ENCODE measurements at places on chromosomes 1 and 21.

GRCh38 chr1:208248991-208249696, 5.0 kb upstream of the PLXNA2 start:
- peaks cover 31% of the 10 kb centered on the region for H3K4me1 ChIP-seq
- no peaks in the 10 kb centered on the region for H3K27me3 ChIP-seq
- H3K27ac ChIP-seq, result peak overlapping the region; percentile 46
- no peak for DNase-seq
- H3K4me3 ChIP-seq, result no peak overlapping the region

DNA sequence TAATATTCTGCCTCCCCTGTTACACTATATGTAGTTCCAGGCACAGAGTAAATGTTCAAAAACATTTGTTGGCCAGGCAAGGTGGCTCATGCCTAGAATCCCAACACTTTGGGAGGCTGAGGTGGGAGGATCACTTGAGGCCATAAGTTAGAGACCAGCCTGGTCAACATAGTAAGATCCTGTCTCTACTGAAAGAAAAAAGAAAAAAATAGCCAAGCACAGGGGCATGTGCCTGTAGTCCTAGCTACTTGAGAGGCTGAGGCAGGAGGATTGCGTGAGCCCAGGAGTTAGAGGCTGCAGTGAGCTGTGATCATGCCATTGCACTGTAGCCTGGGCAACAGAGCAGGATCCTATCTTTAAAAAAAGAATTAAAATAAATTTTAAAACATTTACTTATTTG, 57.6 kb upstream of the SIM2 start:
- no peak overlapping the region for H3K4me3 ChIP-seq
- peaks cover 31% of the 10 kb centered on the region for H3K27me3 ChIP-seq
- DNase-seq, result no peak
- no peaks in the 10 kb centered on the region for H3K36me3 ChIP-seq
- no peaks in the 10 kb centered on the region for H3K4me1 ChIP-seq

GRCh38 chr1:178061620-178062019, 32.3 kb upstream of the RASAL2 start:
- H3K4me3 ChIP-seq, result no peak overlapping the region
- peak overlapping the region; percentile 73 for H3K27ac ChIP-seq
- DNase-seq, result no peak
- H3K27me3 ChIP-seq, result no peaks in the 10 kb centered on the region
- H3K4me1 ChIP-seq, result peaks cover 35% of the 10 kb centered on the region
- no peaks in the 10 kb centered on the region for H3K36me3 ChIP-seq

- no peak overlapping the region for H3K4me3 ChIP-seq
- H3K4me1 ChIP-seq, result no peaks in the 10 kb centered on the region
- no peaks in the 10 kb centered on the region for H3K36me3 ChIP-seq
- H3K27me3 ChIP-seq, result no peaks in the 10 kb centered on the region
- DNase-seq, result no peak
These were observed 83.1 kb downstream of the WDR3 start for GRCh38 chr1:118012515-118013124.

DNA sequence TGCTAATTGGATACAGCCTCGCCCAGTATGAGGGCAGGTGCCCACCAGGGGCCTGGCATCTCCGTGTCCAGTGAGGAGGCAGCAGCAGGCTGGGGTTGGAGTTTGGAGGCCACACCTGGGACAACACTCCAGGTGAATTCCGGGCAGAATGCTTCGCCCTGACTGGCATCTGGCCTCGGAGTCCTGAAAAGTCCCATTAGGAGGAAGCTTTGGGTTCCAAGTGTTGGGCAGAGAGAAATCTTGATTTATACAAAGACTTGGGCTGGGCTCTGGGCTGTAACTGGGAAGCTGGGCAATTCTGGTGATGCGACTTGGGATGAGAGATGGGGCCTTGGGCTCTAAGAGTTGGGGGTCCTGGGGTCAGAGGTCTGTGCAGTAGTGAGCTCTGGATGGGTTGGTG, 48.1 kb upstream of the CSF3R start:
- DNase-seq, result no peak
- H3K27ac ChIP-seq, result no peak overlapping the region
- H3K4me3 ChIP-seq, result no peak overlapping the region
- H3K27me3 ChIP-seq, result peaks cover 30% of the 10 kb centered on the region
- no peaks in the 10 kb centered on the region for H3K36me3 ChIP-seq
- no peaks in the 10 kb centered on the region for H3K4me1 ChIP-seq

- H3K4me3 ChIP-seq, result peak overlapping the region; percentile 20
- no peaks in the 10 kb centered on the region for H3K36me3 ChIP-seq
- H3K4me1 ChIP-seq, result peaks cover 59% of the 10 kb centered on the region
- DNase-seq, result peak; percentile 57
These were observed 36.0 kb upstream of the POFUT2 start for GRCh38 chr21:45323487-45324311.

GRCh38 chr1:202578001-202578504, 132.2 kb downstream of the SYT2 start:
- DNase-seq, result no peak
- H3K4me1 ChIP-seq, result peaks cover 74% of the 10 kb centered on the region
- no peaks in the 10 kb centered on the region for H3K27me3 ChIP-seq
- peaks cover 47% of the 10 kb centered on the region for H3K36me3 ChIP-seq
- no peak overlapping the region for H3K4me3 ChIP-seq

GRCh38 chr1:169348383-169349036, 19.1 kb downstream of the NME7 start:
- no peaks in the 10 kb centered on the region for H3K36me3 ChIP-seq
- H3K27ac ChIP-seq, result no peak overlapping the region
- no peak for DNase-seq
- no peaks in the 10 kb centered on the region for H3K27me3 ChIP-seq
- no peak overlapping the region for H3K4me3 ChIP-seq

DNA sequence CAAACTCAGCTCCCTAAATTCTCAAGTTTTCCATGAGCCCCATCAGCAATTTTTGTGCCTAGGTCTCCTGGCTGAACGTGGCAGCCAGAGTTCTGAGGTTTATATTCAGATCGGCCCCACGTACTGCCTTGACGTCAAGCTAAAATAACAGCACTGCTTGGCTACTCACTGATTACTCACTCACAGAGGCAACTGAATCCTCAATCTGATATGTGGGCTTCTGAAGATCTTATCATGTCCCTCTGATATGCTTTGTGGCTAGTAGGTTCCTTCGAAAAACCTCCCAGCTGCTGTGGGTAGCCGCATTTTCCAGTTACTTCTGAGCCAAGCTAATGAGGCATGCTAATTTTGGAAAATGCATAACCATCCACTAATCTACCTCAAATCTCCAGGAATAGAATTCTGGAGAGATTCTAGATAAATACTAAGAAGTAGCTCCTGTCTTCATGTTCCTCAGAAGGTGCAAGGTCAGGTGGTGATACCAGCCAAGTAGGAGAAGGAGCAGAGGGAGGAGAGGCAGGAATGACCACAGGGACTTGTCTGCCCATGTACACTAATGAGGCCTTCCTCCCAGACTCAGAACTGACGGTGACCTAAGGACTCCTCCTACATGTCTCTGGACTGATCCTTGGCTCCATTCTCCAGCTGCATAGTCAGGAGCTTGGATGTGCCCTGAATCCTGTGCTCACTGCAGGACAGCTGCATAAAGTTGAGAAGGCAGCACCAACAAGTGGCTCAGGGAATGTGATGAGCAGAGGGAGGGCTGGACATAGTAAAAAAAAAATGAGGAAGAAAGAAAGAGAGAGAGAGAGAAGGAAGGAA, 263.7 kb downstream of the TNR start:
- no peak overlapping the region for H3K4me3 ChIP-seq
- H3K4me1 ChIP-seq, result no peaks in the 10 kb centered on the region
- H3K36me3 ChIP-seq, result no peaks in the 10 kb centered on the region
- no peak overlapping the region for H3K27ac ChIP-seq
- H3K27me3 ChIP-seq, result no peaks in the 10 kb centered on the region

- H3K27ac ChIP-seq, result no peak overlapping the region
- peaks cover 14% of the 10 kb centered on the region for H3K4me1 ChIP-seq
- H3K36me3 ChIP-seq, result no peaks in the 10 kb centered on the region
- H3K27me3 ChIP-seq, result no peaks in the 10 kb centered on the region
- no peak for DNase-seq
- H3K4me3 ChIP-seq, result peak overlapping the region; percentile 72
These were observed 23.0 kb upstream of the DMBX1 start for GRCh38 chr1:46466477-46467182.

DNA sequence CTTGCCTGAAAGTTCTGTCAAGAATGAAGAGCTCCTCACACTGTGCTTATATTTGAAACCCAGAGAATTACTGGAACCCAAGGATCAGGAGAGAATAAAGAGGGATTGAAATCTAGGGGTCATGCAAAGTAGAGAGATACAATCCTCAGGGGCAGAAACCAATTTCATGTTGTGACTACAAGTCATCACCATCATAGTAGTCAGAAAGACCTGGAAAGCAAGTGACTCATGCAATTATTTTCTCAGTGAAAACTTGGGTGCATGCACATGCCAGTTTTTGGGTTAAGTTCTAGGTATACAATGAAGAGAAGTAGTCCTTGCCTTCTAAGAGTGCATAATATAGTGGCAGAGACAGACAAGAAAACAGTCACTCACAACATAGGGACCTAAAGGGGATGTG, 210.0 kb downstream of the ZC3H11B start:
- no peak overlapping the region for H3K4me3 ChIP-seq
- DNase-seq, result no peak
- H3K27ac ChIP-seq, result no peak overlapping the region
- H3K27me3 ChIP-seq, result no peaks in the 10 kb centered on the region
- H3K4me1 ChIP-seq, result peaks cover 12% of the 10 kb centered on the region

- H3K4me1 ChIP-seq, result no peaks in the 10 kb centered on the region
- no peak for DNase-seq
- H3K4me3 ChIP-seq, result no peak overlapping the region
- no peak overlapping the region for H3K27ac ChIP-seq
These were observed 271.6 kb downstream of the LMO4 start for GRCh38 chr1:87600055-87600850.

DNA sequence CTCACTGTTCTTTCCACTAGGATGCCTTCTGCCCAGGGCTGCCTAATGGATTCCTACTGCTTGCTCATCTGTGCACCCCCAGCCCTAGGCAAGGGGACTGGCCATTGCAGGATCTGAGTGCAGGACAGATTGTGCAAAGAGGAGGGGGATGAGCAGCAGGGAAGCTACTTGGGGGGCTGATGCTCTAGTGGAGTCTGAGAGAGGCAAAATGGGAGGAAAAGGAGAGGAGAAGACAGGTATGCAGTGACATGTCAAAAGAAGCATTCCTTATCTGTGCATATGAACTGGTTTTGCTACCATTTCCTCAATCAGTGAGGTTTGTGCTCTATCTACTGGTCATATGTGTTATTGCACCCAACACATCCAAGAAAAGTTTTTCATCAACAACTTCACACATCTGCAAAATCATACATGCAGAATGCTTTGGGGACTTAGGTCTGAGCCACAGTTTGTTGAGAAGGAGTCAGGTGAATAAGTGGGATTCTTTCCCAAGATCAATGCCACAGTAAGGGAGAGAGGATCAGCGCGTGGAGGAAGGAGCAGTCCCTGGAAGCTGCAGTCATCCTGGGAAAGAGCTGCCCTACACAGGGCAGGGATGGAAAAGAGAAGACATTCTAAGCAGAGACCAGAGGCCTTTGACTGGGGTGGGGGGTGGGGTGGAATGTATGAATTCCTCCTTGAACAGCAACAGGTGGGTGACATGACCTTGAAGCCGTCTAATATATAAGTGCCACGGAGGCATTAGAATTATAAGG, 14.4 kb downstream of the SLC5A9 start:
- H3K27me3 ChIP-seq, result no peaks in the 10 kb centered on the region
- no peak overlapping the region for H3K27ac ChIP-seq
- H3K4me3 ChIP-seq, result no peak overlapping the region
- H3K36me3 ChIP-seq, result no peaks in the 10 kb centered on the region
- no peak for DNase-seq

DNA sequence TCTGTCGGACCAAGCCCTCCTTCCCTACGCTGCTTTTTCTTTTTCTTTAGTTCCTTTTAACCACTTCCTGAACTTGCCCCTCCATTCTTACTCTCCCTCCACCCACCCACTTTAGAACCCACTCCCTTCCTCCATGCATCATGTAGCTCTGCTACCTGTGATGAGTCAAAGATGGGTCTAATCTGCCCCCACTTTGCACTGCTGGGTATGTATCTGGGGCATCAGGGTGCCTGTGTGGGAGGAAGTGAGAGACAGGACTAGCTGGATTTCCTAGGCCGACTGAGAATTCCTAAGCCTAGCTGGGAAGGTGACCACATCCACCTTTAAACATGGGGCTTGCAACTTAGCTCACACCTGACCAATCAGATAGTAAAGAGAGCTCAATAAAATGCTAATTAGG, 157.7 kb downstream of the SEC16B start:
- no peaks in the 10 kb centered on the region for H3K27me3 ChIP-seq
- H3K4me3 ChIP-seq, result no peak overlapping the region
- H3K27ac ChIP-seq, result no peak overlapping the region

- no peaks in the 10 kb centered on the region for H3K36me3 ChIP-seq
- no peaks in the 10 kb centered on the region for H3K4me1 ChIP-seq
- DNase-seq, result no peak
- no peak overlapping the region for H3K27ac ChIP-seq
- no peaks in the 10 kb centered on the region for H3K27me3 ChIP-seq
- no peak overlapping the region for H3K4me3 ChIP-seq
These were observed 56.0 kb downstream of the TBCE start for GRCh38 chr1:235423214-235423652.

GRCh38 chr1:17802945-17803344, 47.8 kb downstream of the ACTL8 start:
- no peak overlapping the region for H3K4me3 ChIP-seq
- no peaks in the 10 kb centered on the region for H3K4me1 ChIP-seq
- H3K36me3 ChIP-seq, result no peaks in the 10 kb centered on the region
- no peaks in the 10 kb centered on the region for H3K27me3 ChIP-seq
- DNase-seq, result no peak
- no peak overlapping the region for H3K27ac ChIP-seq

GRCh38 chr1:246526915-246527314, 19.8 kb upstream of the SMYD3 start:
- no peak overlapping the region for H3K4me3 ChIP-seq
- H3K27me3 ChIP-seq, result no peaks in the 10 kb centered on the region
- DNase-seq, result no peak
- no peaks in the 10 kb centered on the region for H3K4me1 ChIP-seq

- peak overlapping the region; percentile 35 for H3K27ac ChIP-seq
- H3K27me3 ChIP-seq, result no peaks in the 10 kb centered on the region
- no peak for DNase-seq
- peaks cover 6% of the 10 kb centered on the region for H3K4me1 ChIP-seq
These were observed 32.6 kb upstream of the FNBP1L start for GRCh38 chr1:93415296-93415695.

DNA sequence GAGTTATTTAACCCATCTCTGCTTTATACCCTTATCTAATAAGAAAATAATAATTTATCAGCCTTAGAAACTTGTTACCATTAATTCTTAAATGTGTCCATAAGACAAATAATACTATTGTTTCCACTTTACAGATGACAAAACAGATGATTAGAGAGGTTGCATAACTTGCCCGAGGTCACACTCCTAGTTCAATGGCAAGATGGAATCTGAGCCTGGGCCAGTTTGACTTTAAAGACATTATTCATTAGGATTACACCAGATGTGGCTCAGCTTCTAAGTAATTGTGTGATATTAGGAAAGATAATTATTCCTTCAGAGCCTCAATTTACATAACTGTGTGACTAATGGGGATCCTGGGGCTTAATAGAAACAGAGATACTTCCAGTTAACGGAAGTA, 42.3 kb upstream of the KCNK2 start:
- no peak overlapping the region for H3K27ac ChIP-seq
- no peaks in the 10 kb centered on the region for H3K36me3 ChIP-seq
- DNase-seq, result no peak
- no peak overlapping the region for H3K4me3 ChIP-seq
- no peaks in the 10 kb centered on the region for H3K27me3 ChIP-seq

GRCh38 chr1:74731399-74732052, 1.3 kb downstream of the CRYZ start:
- DNase-seq, result no peak
- H3K36me3 ChIP-seq, result no peaks in the 10 kb centered on the region
- peak overlapping the region; percentile 67 for H3K4me3 ChIP-seq
- H3K4me1 ChIP-seq, result no peaks in the 10 kb centered on the region
- no peaks in the 10 kb centered on the region for H3K27me3 ChIP-seq

Measured in tibial artery (tissue), 4 donors.